Muscle of back (tissue), 13 donors: ENCODE measurements at places on chromosomes 1 and 21. TPM values are rescaled to one million over a fixed set of nuclear protein-coding genes. Genes with fewer than 3 reads are reported as not detected.

- DNase-seq, result no peak
Observed at GRCh38 chr1:54399765-54400164, 6.4 kb downstream of the SSBP3 start.

DNA sequence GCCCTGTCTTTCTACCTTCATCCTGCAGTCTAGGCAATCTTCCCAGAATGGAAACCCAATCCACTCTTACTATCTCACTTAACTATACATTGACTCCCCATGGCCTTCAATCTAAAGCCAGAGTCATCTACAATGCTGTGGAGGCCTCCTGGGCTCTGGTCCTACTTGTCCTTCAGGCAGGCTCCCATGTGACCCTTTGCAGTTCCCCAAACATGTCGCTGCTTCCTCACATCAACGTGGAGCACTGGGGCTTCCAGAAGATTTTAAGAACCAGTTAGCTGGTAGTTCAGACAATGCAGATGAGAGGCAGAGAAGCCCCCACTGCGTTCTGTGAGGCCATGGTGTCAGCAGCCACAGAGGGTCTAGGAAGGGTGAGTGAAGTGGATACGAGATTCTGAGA lies 18.6 kb downstream of the LYPD8 start:
- no peak for DNase-seq

DNA sequence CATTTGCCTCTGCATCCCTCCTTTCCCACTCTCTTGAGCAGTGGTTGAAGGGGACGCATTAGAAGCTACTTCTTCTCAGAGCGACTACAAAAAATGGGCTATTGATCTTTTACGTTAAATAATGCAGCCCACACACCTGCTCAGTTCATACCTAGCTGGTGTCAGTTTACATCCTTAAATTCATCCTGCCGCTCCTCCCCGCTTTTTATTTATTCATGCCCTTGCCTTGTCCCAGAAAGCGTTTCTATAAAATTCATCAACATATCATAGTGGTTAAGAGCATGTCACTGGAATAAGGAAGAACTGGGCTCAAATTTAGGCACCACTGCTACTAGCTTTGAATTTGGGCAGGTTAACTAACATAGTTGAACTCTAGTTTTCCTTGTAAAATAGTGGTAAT lies 66.0 kb upstream of the TINAGL1 start:
- no peak for DNase-seq

- no peak for DNase-seq
Observed at GRCh38 chr1:69195136-69195535, 372.6 kb upstream of the LRRC7 start.

- DNase-seq, result no peak
Observed at GRCh38 chr21:38178653-38179470, 77.9 kb upstream of the KCNJ15 start.

- no peak for DNase-seq
Observed at GRCh38 chr1:206580438-206581113, 31.7 kb downstream of the EIF2D start.

DNA sequence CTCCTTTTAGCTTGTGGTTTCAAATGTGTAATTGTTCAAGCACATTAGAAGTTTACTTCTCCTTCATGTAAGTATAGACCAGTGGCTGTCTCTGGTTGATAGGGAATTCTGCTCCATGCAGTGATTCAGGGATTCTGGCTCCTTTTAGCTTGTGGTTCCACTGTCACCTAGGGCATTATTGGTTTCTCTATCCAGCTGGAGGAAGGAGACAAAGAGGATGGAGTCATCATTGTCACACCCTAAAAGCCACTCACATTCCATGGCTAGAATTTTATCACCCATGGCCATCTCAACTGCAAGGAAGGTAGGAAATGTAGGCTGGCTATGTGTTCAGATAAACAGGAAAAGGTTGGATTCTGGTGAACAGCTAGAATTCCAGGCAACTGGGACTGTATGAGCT lies 131.2 kb downstream of the URB2 start:
- DNase-seq, result no peak

- no peak for DNase-seq
Observed at GRCh38 chr1:238658763-238659162, 727.6 kb upstream of the CHRM3 start.

- no peak for DNase-seq
Observed at GRCh38 chr21:21039624-21040170, 41.5 kb downstream of the NCAM2 start.

OPRD1 gene
- polyA plus RNA-seq, result 0.27 TPM

PRCC gene
- 60.4 TPM for polyA plus RNA-seq
